PC-3 (cell line): ENCODE measurements at places on chromosomes 6 and 20. TPM values are rescaled to one million over a fixed set of nuclear protein-coding genes. Genes with fewer than 3 reads are reported as not detected.

DNA sequence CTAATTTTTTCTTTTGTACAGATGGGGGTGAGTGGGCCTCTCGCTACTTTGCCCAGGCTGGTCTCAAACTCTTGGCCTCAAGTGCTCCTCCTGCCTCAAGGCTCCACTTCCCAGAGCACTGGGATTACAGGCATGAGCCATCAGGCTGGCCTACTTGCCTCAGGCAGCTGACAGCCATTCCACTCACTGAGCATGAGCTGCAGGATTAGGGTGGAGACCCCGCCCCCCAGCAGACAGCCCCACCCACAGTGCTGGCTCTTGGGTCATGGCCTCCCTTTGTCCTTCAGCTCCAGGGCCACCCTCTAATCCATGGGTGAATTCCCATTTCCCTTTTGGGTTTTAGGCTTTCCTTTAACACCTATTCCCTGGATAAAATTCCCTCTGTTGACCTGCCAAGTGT, 82.1 kb downstream of the BFSP1 start:
- peak; percentile 12 for DNase-seq

DNA sequence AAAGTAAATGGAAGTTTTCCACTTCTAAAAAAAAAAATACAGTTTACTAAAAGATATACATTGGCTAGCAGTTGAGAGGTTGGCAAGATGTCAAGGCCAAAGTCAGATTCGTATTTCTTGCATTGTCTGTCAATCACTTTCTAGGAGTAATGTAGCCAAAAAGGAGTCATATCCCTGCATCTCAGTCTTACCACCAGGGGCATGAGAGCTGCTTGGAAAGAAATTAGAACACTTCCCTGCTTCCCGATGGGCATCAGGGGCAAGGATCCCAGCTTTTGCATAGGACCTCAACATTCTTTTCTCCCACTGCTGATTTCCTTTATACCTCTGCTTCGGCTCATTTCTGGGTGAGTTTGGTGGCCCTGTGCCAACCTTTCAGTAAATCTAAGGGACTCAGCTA, 581.0 kb upstream of the MAP3K7 start:
- DNase-seq, result no peak

GRCh38 chr20:40880063-40880728, 148.4 kb upstream of the TOP1 start:
- DNase-seq, result peak; percentile 9

DNA sequence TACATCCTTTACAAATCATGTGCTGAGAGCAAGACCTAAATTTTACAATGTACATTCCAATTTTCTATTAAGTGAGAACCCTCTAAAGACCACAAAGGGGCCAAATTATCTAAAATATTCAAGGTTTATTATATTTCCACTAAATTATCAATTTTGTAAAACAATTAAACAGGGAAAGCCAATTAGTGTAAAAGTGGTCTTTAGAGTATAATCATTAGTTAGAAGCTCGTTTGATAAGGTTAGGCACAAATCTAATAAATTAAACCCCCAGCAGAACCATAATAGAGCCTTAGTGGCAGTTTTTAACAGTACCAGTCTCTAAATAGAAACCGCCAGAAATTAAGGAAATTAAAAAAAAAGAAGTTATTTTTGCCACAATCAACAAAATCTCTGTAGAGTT, 249.1 kb upstream of the MANEA start:
- no peak for DNase-seq

DNA sequence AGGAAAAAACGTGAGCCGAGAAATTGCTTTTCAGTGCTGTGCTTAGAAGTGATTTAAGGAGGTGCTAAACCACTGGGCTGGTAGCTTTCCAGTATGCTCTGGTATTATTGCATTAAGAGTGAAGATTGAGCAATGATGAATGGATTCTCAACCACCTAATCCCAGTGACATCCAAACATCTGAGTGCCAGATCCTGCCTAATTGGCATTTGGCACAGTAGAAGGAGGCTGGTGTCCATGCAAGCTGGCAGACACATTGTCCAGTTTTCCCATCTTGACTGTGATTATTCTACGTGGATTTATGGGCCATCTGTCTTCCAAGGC, 398.0 kb upstream of the PLCB4 start:
- DNase-seq, result no peak

DNA sequence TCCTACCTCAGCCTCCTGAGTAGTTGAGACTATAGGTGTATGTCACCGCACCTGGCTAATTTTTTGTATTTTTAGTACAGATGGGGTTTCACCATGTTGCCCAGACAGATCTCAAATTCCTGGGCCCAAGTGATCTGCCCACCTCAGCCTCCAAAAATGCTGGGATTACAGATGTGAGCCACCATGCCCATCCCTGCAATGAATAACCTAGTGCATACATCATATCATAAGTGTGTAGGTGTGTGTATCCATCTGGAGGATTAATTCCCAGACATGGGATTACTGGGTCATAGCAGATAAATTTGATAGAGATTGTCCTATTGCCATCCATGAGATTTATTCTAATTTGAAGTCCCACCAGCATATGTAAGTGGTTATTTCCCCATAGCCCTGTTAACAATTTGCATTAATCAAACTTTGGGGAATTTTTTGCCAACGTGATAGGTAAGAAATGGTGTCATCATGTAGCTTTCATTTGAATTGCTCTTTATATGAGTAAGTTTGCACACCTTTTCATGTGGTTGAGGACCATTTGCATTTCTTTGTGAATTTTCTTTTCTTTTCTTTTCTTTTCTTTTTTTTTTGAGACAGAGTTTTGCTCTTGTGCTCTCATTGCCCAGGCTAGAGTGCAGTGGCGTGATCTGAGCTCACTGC, 29.9 kb upstream of the BACH2 start:
- no peak for DNase-seq

DNA sequence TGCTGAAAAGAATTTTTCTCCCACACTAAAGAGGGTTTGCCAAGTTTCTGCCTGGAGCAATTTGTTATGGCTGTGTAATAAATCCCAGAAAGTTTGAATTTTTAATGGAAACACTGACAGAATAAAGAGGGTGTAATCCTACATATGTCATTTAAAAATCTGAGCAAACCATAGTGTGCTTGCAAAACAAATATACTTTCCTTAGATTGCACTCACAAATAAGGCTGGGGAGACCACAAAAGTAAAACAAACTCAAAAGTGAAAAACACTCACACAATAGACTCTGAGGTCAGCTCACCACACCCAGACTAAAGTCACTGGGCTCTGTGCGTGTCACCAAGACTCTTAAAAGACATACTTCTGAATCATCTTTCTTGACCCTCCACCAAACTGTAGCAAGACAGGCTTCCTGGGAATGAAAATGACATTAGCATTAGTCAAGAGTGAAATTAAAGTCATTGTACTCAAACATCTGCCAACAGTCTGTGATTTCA, 4.8 kb upstream of the ATXN1 start:
- DNase-seq, result peak; percentile 98

The TFAP2C gene
- total RNA-seq, result 36.3 and 37.6 TPM in 2 replicates

The MCHR2 gene
- total RNA-seq, result not detected in 2 replicates

The CLVS2 gene
- total RNA-seq, result not detected in 2 replicates

The CCN5 gene
- 0.26 TPM in 1 of 2 replicates, not detected in the other for total RNA-seq
